Glomerular endothelial cell (primary cell): ENCODE measurements at places on chromosomes 4 and X. TPM values are rescaled to one million over a fixed set of nuclear protein-coding genes. Genes with fewer than 3 reads are reported as not detected.

DNA sequence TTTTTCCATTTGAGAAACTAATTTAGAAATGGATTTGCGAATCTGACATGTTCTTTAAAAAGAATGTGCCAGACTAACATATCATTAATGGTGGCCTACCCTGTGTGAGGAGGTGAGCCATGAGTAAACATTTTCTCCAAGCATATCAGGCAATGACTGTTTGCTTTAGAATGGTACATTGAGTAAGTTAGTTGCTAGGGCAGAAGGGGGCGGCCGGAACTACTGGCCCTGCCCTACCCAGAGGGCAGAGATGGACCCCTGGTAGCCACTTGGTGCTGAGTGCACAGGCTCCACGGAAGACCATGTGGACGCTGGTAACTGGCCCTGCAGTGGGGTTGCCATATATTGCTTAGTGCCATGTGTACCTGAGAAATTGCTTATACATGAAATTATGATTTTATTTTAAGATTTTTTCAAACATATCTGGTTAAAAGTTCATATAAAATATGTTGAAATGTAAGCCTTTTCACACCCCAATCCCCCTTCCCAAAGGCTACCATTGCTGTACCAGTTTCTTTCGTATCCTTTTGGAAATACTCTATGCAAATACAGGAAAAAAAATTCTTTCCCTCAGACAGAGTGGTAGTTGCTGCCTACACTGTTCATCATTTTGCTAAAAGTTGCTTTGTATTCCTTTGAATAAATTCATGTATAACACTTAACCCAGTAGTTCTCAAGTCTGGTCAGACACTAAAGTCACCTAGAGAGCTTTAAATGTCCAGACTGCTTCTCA lies 8.8 kb downstream of the FNIP2 start:
- no peak for DNase-seq

Gene SASH3
- not detected in 2 replicates for total RNA-seq

DNA sequence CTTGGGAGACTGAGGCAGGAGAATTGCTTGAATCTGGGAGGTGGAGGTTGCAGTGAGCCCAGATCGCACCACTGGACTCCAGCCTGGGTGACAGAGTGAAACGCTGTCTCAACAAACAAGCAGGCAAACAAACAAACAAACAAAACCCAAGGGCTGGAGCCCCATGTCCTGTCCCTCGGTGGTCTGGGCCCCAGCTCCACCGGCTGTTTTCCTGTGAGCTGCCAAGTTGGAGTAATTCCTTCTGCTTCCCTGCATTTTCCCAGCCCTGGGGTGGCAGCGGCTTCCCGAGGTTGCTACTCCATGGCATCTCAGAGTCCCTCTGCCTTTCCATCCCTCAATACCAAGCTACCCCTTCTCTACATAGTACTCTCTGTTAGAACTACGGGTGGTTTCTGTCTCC lies 43.2 kb downstream of the RGS12 start:
- no peak for DNase-seq

GRCh38 chr4:21949073-21949457 lies 493 bp upstream of the KCNIP4 start:
- DNase-seq = no peak

GRCh38 chr4:176400816-176401461 lies 81.2 kb downstream of the SPCS3 start:
- no peak for DNase-seq

GRCh38 chr4:113738251-113738650 lies 23.3 kb downstream of the CAMK2D start:
- DNase-seq = no peak

DNA sequence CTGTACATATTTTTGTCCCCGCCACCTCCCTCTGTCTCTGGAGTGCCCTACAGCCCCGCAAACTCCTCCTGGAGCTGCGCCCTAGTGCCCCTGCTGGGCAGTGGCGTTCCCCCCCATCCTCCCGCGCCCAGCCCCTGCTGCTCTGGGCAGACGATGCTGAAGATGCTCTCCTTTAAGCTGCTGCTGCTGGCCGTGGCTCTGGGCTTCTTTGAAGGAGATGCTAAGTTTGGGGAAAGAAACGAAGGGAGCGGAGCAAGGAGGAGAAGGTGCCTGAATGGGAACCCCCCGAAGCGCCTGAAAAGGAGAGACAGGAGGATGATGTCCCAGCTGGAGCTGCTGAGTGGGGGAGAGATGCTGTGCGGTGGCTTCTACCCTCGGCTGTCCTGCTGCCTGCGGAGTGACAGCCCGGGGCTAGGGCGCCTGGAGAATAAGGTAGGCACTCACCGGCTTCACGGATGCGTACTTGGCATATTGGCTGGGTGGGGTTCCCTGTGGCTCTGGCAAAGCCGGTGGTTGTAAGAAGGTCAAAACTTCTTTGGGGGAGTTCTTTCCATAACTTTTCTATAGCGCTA lies 653 bp downstream of the HHIP start:
- no peak for DNase-seq

Gene C4orf36
- total RNA-seq = not detected in 2 replicates

GRCh38 chrX:18436017-18436416 lies 10.6 kb downstream of the CDKL5 start:
- no peak for DNase-seq

Gene STPG2
- not detected in 2 replicates for total RNA-seq

DNA sequence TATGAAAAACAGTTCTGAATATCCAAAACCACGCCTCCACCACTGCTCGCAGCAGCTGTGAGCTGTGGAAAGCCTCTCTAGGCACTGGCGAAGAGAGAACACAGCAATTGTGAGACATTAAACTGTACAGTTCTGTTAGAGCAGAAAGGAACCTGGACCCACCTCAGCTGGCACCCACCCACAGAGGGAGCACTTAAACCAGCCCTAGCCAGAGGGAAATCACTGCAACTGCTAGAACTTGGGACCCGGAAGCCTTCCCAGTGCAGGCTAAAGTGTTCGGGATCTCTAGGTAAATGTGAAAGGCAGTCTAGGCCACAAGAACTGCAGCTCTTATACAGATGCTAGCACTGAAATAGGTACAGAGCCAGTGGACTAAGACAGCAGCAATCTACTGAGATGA lies 308.8 kb downstream of the PRR32 start:
- DNase-seq = no peak

Gene CXCL10
- 2.7 and 12.7 TPM in 2 replicates for total RNA-seq

Gene ABLIM2
- total RNA-seq = 0.29 and 0.99 TPM in 2 replicates

GRCh38 chr4:26217961-26218676 lies 102.7 kb upstream of the RBPJ start:
- no peak for DNase-seq

- DNase-seq = no peak
These were observed 136.9 kb downstream of the ASMT start for GRCh38 chrX:1751781-1752180.

DNA sequence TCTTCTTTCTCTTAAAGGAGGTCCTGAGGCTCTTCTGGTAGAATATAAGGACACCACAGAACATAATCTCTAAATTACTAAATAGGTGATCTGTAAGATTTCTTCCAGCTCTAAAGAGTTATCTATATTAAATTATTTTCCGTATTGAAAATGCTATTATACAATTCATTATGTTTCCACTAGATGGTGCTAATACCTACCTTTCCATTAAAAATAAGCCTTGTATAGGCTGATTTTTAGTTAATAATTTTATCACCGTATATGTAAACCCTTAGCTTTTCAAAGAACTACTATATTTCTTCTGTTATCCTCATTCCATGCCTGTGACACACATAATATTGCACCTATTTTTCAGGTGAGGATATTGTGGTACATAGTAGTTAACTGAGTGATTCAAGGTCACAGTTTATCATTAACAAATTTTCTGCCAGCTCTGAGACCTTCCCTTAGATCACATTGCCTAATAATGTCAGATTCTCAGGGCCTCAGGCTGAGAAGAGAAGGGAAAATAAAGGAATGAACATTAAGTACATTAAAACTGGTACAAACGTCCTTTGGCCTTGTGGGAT lies 138.8 kb downstream of the TEX11 start:
- no peak for DNase-seq

Gene MSX1
- 6.6 and 13.0 TPM in 2 replicates for total RNA-seq

DNA sequence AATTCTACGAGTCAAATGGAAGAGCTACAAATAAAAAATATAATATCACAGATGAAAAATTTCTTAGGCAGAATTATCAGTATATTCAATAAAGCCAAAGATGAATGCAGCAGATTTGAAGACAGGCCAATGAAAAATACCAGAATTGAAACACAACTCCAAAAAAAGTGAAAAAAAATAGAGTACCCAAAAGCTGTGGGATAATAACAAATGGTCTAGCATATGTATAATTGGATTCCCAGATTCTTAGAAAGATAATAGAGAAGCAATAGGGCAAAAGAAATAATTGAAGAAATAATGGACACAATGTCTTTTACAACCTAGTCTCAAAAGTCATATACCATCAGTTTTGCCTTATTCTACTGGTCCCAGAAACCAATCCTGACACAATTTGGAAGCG lies 4.4 kb downstream of the ANAPC10 start:
- DNase-seq = no peak

Gene PCYT1B
- under 0.01 TPM in 1 of 2 replicates, not detected in the other for total RNA-seq

DNA sequence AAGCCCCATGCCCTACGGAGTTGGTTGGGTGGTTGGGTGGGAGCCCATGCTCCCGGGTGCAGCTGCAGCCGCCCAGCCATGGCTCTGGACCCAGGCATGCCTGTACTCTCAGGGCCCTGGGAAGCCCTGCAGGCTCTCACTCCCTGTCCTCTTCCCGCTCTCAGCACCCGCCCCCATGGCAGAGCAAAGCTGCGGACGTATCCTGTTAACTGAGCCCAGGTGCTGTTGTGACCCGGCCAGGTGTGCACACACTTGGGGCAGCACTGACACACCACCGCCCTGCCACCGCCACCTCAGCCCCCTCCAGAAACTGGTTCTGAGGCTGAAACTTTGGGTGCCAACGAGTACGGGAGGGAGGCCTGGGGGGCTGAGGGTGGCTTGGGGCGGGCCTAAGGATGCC lies 40.3 kb downstream of the PPM1K start:
- no peak for DNase-seq

- no peak for DNase-seq
These were observed 658 bp downstream of the SH3TC1 start for GRCh38 chr4:8199594-8200301.

Gene NXF2B
- not detected in 2 replicates for total RNA-seq

DNA sequence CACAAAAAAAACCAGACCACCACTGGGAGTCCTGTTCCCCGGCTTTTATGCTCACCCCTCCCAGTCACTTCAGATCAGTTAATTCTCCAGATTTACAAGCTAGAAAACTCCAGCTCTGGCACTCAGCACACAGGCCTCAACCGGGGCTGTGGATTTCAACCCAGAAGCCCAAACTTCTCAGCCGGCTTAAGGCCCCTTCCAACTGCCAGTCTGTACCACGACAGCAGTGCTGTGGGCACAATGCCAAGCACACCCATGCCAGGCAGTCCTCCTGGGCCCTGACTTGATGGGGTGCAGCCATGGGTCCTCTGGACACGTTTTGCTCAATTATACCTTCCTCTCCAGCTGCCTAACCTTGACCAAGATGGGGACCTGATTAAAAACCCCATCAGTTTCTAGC lies 12.2 kb downstream of the SOD3 start:
- no peak for DNase-seq

- no peak for DNase-seq
These were observed 1.3 kb downstream of the SMIM20 start for GRCh38 chr4:25915353-25915705.

DNA sequence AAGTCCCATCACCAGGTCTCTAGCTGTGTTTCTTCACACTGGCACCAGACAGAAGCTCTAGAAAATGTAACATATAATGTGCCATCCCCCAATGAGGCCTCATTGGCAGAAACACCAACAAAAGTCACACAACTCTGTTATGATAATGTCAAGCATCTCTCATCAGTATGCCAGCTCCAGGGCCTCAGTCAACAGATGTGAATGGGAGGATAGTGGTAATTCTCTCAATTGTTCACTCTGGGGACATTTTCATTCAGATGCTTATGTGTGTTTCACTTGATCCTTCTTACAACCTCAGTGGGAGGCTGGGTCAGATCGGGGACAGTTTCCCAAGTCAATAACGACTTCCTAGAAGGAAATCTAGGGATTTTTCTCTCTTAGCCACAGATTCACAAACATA lies 57.5 kb upstream of the SCOC start:
- no peak for DNase-seq

Gene PGM2
- 32.1 and 49.3 TPM in 2 replicates for total RNA-seq

GRCh38 chr4:155025762-155026457 lies 182.5 kb upstream of the NPY2R start:
- peak; percentile 58 for DNase-seq

Gene ASB11
- total RNA-seq = not detected in 2 replicates

GRCh38 chr4:37884855-37885487 lies 5.9 kb upstream of the TBC1D1 start:
- DNase-seq = no peak

DNA sequence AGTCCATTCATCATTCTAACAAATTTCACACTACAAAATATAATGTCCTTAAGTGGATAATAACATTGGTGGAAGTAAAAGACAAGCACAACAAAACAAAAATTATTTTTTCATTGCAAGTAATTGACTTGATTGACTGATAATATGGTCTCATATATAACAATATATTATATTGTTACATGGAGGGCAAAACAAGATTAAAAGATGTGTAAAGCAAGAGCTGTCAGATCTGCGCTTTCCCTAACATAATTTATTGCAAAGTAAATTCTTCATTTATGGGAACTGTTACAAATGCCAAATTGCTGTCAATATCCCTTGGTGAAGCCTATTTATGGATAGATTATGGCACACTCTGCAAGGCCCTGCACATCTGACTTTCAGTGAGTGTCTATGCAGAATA lies 233.6 kb downstream of the PCDH7 start:
- no peak for DNase-seq

DNA sequence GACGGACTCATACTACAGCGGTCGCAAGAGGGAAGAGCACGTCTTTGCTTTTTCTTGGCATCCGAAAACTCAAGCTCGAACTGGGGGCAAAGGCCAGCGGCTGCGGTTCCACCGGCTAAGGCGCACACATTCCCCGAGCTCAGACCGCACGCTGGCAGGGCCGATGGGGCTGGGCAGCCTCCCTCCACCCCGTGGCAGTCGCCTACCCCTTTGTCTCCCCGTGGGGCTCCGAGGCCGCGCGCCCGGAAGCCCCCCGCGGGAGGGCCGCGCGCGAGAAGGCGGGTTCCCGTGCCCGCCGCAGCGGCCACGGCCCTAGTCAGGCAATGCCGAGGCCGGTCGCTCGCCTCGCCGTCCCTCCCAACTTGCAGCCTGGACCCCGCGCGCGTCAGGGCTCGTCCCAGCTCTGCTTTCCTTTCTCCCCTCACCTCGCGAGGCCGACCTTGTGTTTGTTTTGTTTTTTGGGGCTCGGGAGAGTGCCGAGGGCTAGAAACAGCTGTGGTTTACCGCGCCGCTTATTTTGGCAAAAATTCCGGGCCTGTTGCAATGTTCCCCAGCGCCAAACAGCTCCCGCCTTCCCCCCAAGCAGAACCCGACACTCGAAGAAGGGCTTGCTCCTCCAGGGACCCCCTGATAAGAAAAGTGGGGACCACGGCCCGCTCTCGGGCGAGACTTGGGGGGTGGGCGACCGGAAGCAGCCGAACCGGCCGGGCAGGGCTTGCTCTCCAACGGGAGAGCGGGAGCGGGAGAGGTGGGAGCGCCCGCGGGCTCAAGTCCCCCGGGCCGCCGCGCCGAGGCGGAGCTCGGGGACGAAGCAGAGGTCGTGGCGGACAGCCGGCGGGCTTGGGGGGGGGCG lies 561 bp upstream of the N4BP2 start:
- DNase-seq = no peak

Gene FRMD7
- total RNA-seq = not detected in 2 replicates
